ENCODE measurements at places on chromosomes 11 and 22.

DNA sequence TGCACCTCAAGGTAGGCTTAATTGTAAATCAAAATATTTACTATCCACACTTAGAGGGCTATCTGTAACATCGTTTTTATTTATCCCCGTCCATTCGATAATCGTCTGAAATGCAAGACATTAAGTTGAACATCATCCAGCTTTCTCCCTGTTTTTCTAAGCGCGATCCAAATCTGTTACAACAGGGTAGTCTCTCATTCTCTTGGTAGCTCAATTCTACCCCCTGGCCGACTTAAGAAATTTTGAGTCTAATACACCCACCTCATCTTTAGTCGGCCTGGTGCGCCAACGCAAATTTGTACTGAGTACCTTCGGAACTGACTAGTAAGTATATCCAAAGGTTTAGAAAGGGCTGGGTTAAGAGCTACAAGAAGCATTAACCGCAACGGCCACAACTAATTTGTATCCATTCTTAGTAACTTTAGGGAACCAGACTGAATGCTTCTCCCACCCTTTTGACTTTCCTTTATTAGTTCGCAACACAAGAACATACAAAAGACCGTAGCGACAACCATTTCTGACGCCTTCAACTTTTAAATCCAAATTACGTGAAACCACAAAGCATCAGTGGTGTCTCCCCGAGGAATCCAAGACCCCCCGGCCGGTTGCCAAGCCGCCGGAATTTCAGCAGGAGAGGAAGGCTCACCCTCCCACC lies 1.0 kb upstream of the ZNF143 start:
- no peak for DNase-seq

GRCh38 chr11:65709661-65710060 lies 2.4 kb upstream of the KAT5 start:
- no peak for DNase-seq

DNA sequence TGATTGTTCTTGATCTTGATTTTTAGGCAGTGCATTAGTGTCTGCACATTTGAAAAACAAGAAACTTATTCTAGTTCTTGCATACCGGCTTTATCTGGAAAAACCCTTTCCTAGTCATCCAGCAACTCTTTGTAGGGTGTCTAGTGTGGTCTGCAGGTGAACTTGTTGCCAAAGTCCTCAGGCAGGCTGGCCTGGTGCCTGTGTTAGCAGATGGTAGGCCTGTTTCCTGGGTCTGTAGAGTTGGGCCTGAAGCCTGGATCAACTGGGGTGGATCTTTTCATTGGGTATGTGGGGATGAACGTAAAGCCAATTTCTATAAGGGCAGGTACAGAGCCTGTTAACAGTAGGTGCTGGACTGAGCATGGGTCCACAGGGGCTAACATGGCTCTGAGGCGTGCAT lies 5.6 kb upstream of the GLYATL1 start:
- DNase-seq, result no peak

GRCh38 chr22:48919851-48920589 lies 907.7 kb downstream of the BRD1 start:
- no peak for DNase-seq

DNA sequence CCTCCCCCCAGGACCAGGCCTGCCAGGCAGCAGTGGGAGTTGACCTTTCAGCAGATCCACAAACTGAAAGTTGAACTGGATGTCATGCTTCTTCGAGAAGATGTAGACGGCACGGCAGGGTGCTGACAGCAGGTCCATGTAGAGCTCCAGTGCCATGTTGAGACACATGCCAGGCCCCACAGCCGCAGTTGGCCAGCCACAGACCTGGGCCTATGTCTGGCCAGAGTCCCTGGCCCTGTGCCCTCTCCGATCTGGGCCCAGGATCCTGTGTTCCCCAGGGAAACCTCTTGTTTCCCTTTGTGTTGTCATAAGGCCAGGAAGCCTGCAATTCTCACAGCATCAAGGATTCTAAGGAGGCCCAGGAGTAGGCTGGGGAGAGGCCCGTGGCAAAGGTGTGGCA lies at the start of gene GSTT4:
GSTT4 (minus strand) TSS at position 253 of the 400 bp plus-strand sequence; CDS start at position 156, 97 bp downstream.
- no peak for DNase-seq

- DNase-seq, result no peak
Observed at GRCh38 chr22:28112190-28112544, 193.1 kb upstream of the PITPNB start.
